Gastrocnemius medialis (tissue), 4 donors: ENCODE measurements at places on chromosomes 3 and 15.

DNA sequence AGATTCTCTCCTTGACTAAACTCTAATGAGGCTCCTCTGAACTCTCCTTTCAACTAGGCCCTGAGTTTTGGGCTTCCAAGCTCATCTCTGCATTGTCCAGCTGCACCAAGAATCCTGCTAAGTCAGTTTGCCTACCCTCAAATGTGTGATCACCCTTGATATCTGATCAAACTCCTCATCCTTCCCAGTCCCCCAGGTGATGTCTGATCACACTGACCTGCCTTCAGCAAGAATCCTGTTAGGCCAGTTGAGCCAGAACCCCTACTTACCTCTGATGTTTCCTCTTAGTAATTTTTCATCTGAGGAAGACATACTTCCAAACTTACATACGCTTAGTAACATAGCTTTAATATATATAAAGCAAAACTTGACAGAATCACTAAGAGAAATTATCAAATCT is 28.8 kb downstream of the SUMF1 start:
- no peaks in the 10 kb centered on the region for H3K27me3 ChIP-seq
- H3K4me3 ChIP-seq, result no peak overlapping the region
- H3K27ac ChIP-seq, result no peak overlapping the region
- no peaks in the 10 kb centered on the region for H3K4me1 ChIP-seq
- H3K36me3 ChIP-seq, result no peaks in the 10 kb centered on the region

DNA sequence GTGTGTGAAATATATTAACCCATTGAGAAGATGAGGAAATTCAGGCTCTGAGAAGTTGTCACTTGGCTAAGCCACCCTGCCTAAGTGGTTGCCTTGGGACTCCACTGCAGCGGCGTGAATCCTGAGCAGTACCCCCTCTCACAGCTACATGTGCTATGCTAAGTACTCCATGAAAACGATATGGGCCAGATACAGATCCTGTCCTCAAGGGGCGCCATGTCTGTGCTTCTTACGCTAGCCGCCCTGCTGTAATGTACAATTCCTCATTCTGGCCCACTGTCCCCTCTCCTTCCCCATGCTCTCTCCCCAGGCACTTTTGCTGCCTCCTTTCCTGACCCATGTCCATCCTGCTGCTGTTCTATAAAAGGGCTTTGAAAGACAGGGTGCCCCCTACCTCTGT is 140.3 kb downstream of the FEZF2 start:
- peaks cover 14% of the 10 kb centered on the region for H3K4me1 ChIP-seq
- no peak overlapping the region for H3K27ac ChIP-seq
- no peak overlapping the region for H3K4me3 ChIP-seq

DNA sequence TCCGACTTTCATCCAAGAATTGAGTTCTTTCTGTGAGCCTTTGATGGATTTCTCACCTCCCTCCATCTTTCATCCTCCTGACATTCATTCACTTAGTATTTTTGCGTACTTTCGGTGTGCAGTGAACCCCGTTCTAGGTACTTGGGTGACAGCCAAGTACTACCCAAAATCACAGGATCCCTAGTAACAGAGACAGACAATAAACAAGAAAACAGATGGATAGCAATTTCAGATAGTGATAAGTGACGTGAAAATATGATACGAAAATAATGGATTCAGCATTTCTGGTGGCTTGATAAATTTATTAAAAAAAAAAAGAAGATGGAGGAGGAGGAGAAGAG is 264 bp upstream of the CMTM6 start:
- H3K27ac ChIP-seq, result peak overlapping the region; percentile 94
- H3K4me3 ChIP-seq, result peak overlapping the region; percentile 99
- H3K36me3 ChIP-seq, result no peaks in the 10 kb centered on the region

DNA sequence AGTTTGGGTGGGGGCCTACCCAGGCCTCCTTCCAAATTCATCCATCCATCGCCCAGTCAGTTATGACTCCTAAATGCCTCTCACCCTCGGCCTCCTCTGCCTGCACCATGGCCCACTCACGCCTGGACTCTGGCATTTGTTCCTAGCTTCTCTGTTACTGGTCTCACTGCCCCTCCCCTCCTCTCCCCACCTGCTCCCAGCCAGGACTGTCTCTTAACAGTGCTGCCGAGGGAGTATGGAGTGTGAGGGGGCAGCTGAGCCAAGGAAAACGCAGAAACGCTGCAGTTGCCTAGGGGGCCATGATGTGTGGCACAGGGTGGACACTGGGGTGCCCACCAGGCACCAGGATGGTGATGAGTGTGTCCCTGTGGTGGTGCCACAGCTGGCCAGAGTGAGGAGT is 3.1 kb downstream of the RCCD1 start:
- peaks cover 15% of the 10 kb centered on the region for H3K36me3 ChIP-seq
- peak overlapping the region; percentile 78 for H3K4me3 ChIP-seq
- H3K27ac ChIP-seq, result peak overlapping the region; percentile 75
- DNase-seq, result no peak
- H3K27me3 ChIP-seq, result no peaks in the 10 kb centered on the region

DNA sequence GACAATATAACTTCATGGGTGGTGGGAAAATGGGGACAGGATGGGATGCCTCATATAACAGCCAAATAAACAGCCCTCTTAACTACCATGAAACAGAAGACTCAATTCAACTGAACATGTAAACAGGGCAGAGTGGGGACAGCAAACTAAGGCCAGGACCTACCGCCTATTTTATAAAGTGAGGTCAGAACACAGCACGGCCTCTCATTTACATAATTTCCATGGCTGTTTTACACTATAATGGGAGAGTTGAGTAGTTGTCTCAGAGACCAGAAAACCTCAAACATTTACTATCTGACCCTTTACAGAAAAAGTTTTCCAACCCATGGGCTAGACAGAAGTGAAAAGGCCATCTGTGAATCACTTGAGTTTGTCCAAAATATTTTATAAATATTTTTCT is 56.7 kb upstream of the SNRPA1 start:
- DNase-seq, result no peak
- H3K27ac ChIP-seq, result no peak overlapping the region
- no peak overlapping the region for H3K4me3 ChIP-seq
- no peaks in the 10 kb centered on the region for H3K36me3 ChIP-seq
- no peaks in the 10 kb centered on the region for H3K27me3 ChIP-seq

DNA sequence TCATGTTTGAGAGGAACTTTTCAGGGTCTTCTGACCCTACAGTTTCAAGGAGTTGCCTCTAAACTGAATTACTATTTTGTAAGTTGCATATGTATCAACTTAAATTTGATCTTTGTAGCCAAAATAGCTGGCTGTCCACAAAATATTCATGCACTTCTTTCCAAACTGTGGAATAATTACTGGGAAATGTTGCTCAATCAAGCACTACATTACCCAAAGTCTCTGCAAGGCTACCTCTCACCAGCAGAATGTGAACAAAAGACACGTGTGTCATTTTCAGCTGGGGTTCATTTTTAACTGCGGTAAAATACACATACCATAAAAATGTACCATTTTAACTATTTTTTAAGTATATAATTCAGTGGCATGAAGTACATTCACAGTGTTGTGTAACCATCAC is 320.4 kb downstream of the CTNNB1 start:
- no peaks in the 10 kb centered on the region for H3K27me3 ChIP-seq
- DNase-seq, result no peak
- no peaks in the 10 kb centered on the region for H3K4me1 ChIP-seq
- no peaks in the 10 kb centered on the region for H3K36me3 ChIP-seq
- H3K4me3 ChIP-seq, result no peak overlapping the region
- H3K27ac ChIP-seq, result no peak overlapping the region

GRCh38 chr3:79558943-79559342 is 208.9 kb downstream of the ROBO1 start:
- DNase-seq, result no peak
- H3K4me1 ChIP-seq, result peaks cover 2% of the 10 kb centered on the region
- H3K27ac ChIP-seq, result no peak overlapping the region
- H3K4me3 ChIP-seq, result no peak overlapping the region
- H3K27me3 ChIP-seq, result no peaks in the 10 kb centered on the region

- H3K36me3 ChIP-seq, result no peaks in the 10 kb centered on the region
- H3K27me3 ChIP-seq, result no peaks in the 10 kb centered on the region
- no peak for DNase-seq
- H3K4me1 ChIP-seq, result no peaks in the 10 kb centered on the region
- H3K4me3 ChIP-seq, result no peak overlapping the region
- no peak overlapping the region for H3K27ac ChIP-seq
Measured at GRCh38 chr15:70781236-70781635, 17.9 kb upstream of the UACA start.

- no peaks in the 10 kb centered on the region for H3K4me1 ChIP-seq
- no peak for DNase-seq
- H3K4me3 ChIP-seq, result no peak overlapping the region
- H3K36me3 ChIP-seq, result no peaks in the 10 kb centered on the region
- H3K27me3 ChIP-seq, result no peaks in the 10 kb centered on the region
- no peak overlapping the region for H3K27ac ChIP-seq
Measured at GRCh38 chr3:56122911-56123310, 345.4 kb downstream of the ERC2 start.

DNA sequence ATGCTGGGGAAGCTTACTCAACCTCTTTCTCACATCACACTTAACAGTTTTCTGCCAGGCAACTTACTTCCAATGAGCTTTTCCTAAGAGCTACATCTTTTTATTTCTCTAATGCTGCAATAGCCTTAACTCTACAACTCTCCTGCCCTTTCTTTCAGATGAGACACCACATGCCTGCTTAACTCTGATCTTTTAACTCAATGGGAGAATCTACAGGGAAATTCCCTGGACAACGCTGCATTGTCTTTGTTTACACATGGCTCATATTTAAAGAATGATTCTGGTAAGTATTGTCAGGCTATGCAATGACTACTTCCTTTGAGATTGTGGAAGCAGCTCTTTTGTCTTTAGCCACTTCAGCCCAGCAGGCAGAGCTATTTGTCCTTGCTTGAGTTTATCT is 353.1 kb upstream of the BCHE start:
- no peak for DNase-seq
- no peaks in the 10 kb centered on the region for H3K4me1 ChIP-seq
- no peak overlapping the region for H3K4me3 ChIP-seq
- H3K27ac ChIP-seq, result no peak overlapping the region
- no peaks in the 10 kb centered on the region for H3K36me3 ChIP-seq

GRCh38 chr3:157132936-157133335 is 27.0 kb downstream of the CCNL1 start:
- H3K27ac ChIP-seq, result peak overlapping the region; percentile 76

DNA sequence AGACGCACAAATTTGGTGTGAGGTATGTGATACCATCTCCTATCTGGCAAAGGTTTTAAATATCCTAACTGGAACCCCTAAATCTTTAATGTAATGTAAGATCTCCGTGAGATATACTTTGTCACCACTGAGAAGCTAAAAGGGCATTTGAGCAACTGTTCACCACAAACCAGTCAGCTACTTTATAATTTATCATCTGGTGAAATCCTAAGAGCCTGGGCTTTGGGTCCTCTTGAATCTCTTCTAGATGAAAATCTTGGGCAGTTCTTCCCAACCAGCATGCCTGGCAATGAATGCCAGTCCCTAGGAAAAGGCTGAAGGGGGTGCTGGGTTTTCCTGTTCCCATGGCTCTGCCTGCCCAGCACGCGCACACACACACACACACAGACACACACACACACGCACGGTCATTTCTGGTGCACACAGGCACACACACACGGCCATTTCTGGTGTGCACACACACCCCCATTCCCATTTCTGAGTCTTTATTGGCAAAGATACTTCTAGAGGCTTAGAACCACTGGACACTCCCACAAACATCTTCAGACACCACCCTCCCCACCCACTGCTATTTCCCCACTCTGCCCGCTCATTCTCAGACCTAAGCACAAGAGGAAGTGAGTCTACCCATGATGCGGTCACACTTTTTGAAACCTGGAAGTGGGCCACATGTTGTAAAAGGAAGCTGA is 72.6 kb downstream of the MYO1E start:
- no peaks in the 10 kb centered on the region for H3K36me3 ChIP-seq
- H3K27me3 ChIP-seq, result no peaks in the 10 kb centered on the region

DNA sequence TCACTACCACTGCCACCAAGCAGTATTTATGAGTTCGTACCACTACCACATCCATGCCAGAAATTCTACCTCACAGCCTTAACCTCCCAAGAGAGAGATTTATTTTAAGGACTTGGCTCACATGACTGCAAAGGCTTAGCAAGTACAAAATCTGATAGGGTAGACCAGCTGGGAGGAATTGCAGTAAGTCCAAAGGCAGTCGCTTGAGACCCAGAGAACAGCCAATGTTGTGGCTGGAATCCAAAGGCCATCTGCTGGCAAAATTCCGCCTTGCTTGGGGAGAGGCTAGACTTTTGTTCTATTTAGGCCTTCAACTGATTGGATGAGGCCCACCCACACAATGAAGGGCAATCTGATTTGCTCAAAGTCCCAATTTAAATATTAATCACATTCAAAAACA is 101.4 kb upstream of the STT3B start:
- no peaks in the 10 kb centered on the region for H3K27me3 ChIP-seq
- no peak overlapping the region for H3K27ac ChIP-seq
- H3K4me3 ChIP-seq, result no peak overlapping the region
- H3K36me3 ChIP-seq, result no peaks in the 10 kb centered on the region
- no peaks in the 10 kb centered on the region for H3K4me1 ChIP-seq

GRCh38 chr3:115552007-115552406 is 71.3 kb upstream of the GAP43 start:
- H3K27me3 ChIP-seq, result no peaks in the 10 kb centered on the region
- no peaks in the 10 kb centered on the region for H3K36me3 ChIP-seq
- no peak for DNase-seq
- no peaks in the 10 kb centered on the region for H3K4me1 ChIP-seq
- H3K27ac ChIP-seq, result no peak overlapping the region
- no peak overlapping the region for H3K4me3 ChIP-seq

- H3K27ac ChIP-seq, result no peak overlapping the region
- H3K4me1 ChIP-seq, result peaks cover 6% of the 10 kb centered on the region
- H3K36me3 ChIP-seq, result no peaks in the 10 kb centered on the region
Measured at GRCh38 chr15:72180761-72181324, 16.7 kb downstream of the GRAMD2A start.

GRCh38 chr3:126394977-126395321 is 240 bp downstream of the CFAP100 start:
- H3K27ac ChIP-seq, result no peak overlapping the region
- peak overlapping the region; percentile 36 for H3K4me3 ChIP-seq
- peaks cover 7% of the 10 kb centered on the region for H3K27me3 ChIP-seq
- DNase-seq, result no peak
- no peaks in the 10 kb centered on the region for H3K36me3 ChIP-seq
- H3K4me1 ChIP-seq, result peaks cover 5% of the 10 kb centered on the region

GRCh38 chr15:37616215-37616614 is 318.2 kb upstream of the TMCO5A start:
- no peak overlapping the region for H3K27ac ChIP-seq
- no peak for DNase-seq
- H3K4me3 ChIP-seq, result no peak overlapping the region

DNA sequence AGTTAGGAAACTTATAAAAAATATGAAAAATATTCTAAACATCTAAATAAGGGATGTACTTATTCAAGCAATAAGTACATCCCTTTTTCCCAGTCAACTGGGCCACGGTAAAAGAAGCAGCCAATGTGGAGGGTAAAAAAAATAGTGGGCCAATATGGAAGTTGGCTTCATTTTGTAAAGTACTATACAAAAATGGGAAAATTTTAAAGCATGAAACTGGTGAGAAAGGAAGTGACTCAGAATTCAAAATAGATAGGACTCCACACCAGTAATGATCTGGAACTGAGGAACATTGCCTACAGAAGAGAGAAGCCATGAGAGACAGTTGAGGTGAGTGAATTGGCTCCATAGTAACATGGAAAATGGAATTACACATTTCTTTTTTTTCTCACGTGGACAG is 108.9 kb downstream of the FNDC3B start:
- H3K27me3 ChIP-seq, result no peaks in the 10 kb centered on the region
- peaks cover 41% of the 10 kb centered on the region for H3K4me1 ChIP-seq
- H3K36me3 ChIP-seq, result no peaks in the 10 kb centered on the region
- no peak overlapping the region for H3K4me3 ChIP-seq

- DNase-seq, result peak; percentile 56
- H3K4me1 ChIP-seq, result peaks cover 50% of the 10 kb centered on the region
- H3K4me3 ChIP-seq, result no peak overlapping the region
- no peaks in the 10 kb centered on the region for H3K36me3 ChIP-seq
- no peaks in the 10 kb centered on the region for H3K27me3 ChIP-seq
- peak overlapping the region; percentile 81 for H3K27ac ChIP-seq
Measured at GRCh38 chr3:24475925-24476324, 18.7 kb downstream of the THRB start.
